ENCODE measurements at places on chromosomes 5 and 9.

DNA sequence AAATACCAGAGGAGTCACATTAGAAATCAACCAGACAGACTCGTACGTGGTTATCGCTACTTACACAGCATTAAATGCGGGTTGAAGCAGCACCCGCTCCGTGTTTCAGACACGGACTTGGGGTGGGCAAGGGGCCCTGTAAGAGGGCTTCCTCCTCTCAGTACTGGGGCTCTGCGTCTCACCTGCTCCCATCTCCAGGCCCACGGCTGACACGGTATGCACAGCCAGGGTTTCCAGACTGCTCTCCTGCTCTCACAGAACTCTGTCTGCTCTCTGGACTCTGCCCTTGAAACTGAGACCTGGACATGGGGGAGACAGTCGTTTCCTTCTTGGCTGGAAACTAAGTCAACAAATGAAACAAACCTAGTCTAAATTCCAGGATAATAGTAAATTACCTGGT, 24.7 kb upstream of the RASGEF1C start:
- DNase-seq: no peak

DNA sequence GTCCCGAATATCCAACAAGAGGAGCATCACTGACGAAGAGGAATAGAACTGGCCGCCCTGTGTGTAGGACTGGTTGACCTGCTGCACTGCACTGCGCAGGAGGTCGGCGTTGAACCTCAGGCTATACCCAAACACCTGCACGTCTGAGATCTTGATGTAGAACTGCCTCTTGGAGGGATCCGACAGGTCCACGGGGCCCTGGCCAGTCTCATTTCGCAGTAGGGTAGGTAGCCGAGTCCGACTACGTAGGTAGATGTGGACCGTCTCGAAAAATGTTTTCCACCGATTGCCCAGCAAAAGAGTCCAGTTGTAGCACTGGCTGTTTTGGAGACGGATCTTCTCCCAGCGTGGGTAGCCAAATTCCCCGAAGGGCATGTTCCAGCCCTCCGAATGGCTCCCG, 202.0 kb downstream of the BRINP1 start:
- DNase-seq: no peak

- DNase-seq: no peak
These were observed 84.1 kb downstream of the KIAA1958 start for GRCh38 chr9:112570671-112571167.

DNA sequence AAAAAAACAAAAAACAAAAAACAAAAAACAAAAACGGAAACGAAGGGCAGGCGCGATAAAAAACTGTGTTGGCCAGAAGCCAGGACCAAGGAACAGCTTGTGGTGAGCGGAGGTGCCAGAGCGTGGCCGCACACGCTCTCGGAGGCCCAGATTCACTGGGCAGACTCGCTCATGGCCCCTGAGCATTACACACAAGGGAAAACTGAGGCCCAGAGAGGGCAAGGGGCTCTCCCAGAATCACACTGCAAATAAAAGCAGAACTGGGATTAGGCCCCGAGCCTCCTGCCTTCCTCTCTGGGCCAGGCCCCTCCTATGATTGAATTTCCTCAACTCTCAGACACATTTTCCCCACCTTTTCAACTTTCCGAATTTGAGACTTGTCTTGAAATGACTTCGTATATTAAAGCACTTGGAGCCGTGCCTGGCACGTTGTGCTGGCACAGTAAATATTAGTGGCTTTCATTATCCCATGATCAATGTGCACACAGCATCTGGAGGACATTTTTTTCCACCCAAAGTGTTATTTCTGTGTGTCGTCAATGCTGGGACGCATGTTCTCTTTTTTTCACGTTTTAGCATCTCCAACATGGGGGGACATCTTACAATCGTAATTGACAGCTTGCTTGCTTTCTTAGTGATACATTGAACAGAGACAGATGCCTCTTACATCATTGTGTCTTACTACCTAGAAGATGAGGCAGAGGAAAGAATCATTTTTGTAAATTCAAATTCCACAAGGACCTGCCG, 7.4 kb downstream of the FIBCD1 start:
- no peak for DNase-seq

GRCh38 chr9:82549174-82549821, 513.6 kb downstream of the RASEF start:
- no peak for DNase-seq

DNA sequence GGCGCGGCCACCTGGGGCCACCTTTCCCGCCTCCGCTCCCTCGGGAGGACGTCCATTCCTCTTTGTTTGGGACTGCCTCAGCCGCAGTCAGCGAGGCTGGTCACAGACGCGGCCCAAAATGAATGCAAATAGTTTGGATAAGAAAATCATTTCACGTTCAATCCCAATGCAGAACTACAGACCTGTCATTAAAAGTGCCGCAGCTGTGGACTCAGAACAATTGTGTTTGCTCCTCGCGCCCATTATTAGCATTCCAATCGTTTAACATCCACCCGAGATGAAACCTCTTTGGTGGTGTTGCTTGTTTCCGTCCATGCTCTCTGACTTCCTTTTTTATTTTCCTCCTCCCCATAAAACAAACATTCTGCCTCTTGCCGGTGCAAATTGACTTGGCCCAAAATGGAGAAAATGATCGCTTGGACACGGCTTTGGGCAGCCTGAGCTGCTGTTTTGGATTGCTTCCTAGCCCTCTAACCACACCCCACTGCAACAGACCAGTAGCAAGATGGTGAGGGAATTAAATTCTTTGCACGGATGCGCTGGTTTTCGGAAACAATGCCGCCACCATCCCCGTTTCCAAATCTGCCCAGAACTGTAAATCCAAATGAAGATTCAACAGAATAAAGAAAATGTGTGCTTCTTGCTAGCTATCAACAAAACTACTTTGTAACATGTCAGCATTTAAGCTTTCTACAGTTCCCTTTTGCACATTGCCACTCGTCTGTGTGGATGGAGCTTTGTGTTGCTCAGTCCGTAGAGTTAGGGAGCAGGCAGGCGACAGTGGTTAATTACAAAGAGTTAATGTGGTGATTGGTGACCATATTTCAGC, 784 bp downstream of the NLN start:
- no peak for DNase-seq

- no peak for DNase-seq
These were observed 544.5 kb upstream of the ZNF608 start for GRCh38 chr5:125290935-125291334.

GRCh38 chr5:138470322-138471051, 5.2 kb downstream of the EGR1 start:
- no peak for DNase-seq

GRCh38 chr5:124796495-124796894, 50.1 kb upstream of the ZNF608 start:
- no peak for DNase-seq

DNA sequence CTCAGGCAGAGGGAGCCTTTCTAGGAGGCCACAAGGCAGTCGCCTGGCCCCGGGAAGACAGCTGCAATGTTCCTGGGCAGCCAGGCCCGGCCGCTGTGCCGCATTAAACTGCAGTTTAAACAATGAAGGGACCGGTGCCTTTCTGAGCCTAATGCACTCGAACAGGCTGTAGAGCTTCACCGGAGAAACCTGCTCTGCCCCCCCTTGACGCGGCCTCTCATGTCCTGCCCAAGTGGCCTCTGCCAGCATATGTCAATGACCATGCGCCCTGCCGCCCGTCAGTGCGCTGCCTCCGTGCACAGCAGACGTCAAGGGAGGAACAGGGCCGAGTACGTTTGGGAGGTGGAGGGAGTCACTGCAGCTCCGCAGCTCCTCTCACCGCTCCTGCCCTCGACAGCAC, 38.4 kb upstream of the BARHL1 start:
- no peak for DNase-seq

GRCh38 chr5:143758750-143759149, 53.2 kb upstream of the HMHB1 start:
- DNase-seq: no peak

DNA sequence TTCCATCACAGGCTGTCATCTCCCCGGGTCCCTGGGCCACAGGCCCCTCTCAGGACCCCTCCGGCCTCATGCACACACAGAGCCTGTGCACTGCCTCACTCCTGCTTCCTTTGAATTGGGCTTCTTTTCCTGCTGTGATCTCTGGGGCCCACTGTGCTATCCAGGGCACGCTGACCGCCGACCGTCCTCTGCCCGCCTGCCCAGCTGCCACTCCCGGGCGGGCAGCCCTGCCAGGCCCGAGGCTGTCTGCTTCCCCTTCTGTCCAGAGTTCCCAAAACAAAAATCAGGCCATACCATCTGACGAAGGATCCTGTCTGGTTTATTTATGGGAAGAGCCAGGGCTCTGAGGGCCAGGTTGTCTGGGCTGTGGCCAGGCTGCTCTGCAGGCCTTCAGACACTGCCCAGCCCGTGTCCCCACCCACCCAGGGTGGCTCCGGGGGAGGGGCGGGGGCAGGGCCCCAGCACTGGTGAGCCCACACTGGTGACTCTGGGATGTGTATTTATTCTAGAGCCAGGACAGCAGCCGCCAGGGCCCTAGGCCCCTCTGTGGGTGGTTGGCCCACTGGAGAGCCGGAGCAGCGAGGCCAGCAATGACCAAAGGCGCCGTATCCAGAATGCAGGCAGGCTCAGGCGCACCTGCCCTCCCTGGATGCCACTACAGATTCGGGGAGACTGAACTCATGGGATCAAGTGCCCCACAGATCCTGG, 57.0 kb downstream of the ADAMTS2 start:
- DNase-seq: no peak

DNA sequence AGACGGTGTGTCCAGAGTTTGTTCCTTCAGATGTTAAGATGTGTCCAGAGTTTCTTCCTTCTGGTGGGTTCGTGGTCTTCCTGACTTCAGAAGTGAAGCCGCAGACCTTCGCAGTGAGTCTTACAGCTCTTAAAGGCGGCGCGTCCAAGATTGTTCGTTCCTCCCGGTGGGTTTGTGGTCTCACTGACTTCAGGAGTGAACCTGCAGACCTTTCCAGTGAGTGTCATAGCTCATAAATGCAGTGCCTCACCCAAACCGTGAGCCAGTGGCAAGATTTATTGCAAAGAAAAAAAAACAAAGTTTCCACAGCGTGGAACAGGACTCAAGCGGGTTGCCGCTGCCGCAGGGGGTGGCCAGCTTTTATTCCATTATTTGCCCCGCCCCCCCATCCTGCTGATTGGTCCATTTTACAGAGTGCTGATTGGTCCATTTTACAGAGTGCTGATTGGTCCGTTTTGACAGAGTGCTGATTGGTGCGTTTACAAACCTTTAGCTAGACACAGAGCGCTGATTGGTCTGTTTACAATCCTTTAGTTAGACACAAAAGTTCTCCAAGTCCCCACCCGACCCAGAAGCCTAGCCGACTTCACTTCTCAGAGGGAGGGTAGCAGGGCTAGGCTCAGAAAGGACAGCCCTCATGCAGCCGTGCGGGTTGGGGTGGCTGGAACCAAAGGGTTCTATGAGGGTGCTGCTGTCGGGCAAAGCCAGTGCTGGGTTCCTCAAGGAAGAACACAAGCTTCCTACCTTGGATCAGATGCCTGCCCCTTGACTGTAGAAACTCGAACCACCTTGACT, 9.1 kb upstream of the RNF130 start:
- DNase-seq: no peak

- no peak for DNase-seq
These were observed 210.7 kb upstream of the TNC start for GRCh38 chr9:115328677-115329076.

Measured in stimulated activated CD8-positive, alpha-beta memory T cell treated with anti-CD3 and anti-CD28 coated beads, Interleukin-7, amount 100 ng/mL, for 48 hours (primary cell).